Activated naive CD8-positive, alpha-beta T cell treated with anti-CD3 and anti-CD28 coated beads, Interleukin-2, amount 50 U/mL, for 24 hours (primary cell): ENCODE measurements at places on chromosomes 7 and 10.
A peak's percentile ranks its signal among the peaks of the same experiment; 100 is the strongest.

DNA sequence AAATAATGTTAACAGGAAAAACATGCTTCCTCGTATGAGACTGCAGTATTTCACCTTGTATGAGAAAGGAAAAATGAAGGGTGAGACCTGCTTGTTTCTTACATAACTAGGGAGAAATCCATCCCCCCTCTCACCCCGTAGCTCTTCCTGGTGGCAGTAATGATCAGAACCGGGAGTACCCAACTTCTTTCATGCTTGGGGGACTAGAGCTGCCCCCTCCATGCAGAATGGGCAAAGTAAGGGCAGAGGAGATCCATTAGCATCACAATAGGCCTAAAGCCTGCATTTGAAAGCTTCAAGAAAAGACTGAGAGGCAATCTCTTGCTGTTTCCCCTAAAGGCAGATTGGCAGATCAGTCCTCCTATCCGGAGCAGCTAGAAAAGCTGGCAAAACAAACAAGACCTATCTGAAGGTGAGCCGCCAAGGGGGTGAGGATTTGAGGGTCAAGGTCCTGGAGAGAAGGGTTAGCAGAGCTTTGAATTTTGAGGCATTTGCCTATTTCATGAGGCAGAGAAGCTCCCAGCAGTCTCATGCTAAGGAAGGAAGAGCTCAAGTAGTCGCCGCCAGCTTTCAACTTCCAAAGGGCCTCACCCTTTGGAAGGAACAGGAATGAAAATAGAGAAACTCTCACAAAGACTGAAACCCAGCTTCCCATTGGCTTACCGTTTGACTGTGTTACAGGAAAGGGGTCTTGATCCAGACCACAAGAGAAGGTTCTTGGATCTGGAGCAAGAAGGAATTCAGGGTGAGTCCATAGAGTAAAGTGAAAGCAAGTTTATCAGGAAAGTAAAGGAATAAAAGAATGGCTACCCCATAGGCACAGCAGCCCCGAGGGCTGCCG lies 36.2 kb downstream of the BAG3 start:
- peaks cover 17% of the 10 kb centered on the region for H3K4me1 ChIP-seq
- no peak overlapping the region for H3K27ac ChIP-seq
- H3K4me3 ChIP-seq, result no peak overlapping the region
- DNase-seq, result no peak

DNA sequence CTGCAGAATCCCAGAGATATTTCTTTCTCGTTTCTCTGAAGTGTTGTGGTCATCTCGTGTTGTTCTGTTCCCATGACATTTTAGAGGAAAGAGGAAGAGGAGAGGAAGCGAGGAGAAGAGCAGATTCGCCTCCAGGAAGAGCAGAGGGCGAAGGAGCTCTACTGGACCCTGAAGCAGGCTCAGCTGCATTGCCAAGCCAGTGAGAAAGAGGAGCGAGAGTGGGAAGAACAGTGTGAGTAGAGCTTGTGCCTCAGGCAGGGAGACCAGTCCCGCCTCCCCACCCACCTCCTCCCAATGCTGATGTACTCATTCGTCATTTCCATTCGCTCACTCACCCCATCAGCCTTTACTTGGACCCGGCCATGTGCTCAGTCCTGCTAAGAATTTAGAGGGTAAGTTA lies 50.8 kb downstream of the SH2D4B start:
- no peak for DNase-seq
- H3K4me3 ChIP-seq, result no peak overlapping the region
- H3K27ac ChIP-seq, result no peak overlapping the region
- H3K27me3 ChIP-seq, result no peaks in the 10 kb centered on the region
- no peaks in the 10 kb centered on the region for H3K4me1 ChIP-seq

GRCh38 chr10:63491588-63492316 lies 26.0 kb upstream of the JMJD1C start:
- no peak overlapping the region for H3K27ac ChIP-seq
- peaks cover 12% of the 10 kb centered on the region for H3K4me1 ChIP-seq
- H3K36me3 ChIP-seq, result peaks cover 6% of the 10 kb centered on the region

DNA sequence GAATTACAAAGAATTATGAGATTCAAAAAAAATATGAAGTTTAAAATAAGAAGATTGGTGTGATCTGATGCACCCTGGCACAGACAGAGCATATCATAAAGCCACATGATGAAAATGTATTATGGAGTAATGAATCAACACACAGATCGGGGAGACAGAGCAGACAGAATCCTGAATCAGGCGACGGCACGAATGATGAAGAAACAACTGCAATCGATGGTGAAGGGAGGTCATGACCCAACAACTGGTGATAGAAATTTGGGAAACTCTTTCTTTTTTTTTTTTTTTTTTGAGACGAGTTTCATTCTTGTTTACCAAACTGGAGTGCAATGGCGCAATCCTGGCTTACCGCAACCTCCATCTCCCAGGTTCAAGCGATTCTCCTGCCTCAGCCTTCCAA lies 1054.0 kb downstream of the TYW1 start:
- no peak overlapping the region for H3K27ac ChIP-seq
- no peaks in the 10 kb centered on the region for H3K27me3 ChIP-seq
- H3K4me1 ChIP-seq, result no peaks in the 10 kb centered on the region
- DNase-seq, result no peak

DNA sequence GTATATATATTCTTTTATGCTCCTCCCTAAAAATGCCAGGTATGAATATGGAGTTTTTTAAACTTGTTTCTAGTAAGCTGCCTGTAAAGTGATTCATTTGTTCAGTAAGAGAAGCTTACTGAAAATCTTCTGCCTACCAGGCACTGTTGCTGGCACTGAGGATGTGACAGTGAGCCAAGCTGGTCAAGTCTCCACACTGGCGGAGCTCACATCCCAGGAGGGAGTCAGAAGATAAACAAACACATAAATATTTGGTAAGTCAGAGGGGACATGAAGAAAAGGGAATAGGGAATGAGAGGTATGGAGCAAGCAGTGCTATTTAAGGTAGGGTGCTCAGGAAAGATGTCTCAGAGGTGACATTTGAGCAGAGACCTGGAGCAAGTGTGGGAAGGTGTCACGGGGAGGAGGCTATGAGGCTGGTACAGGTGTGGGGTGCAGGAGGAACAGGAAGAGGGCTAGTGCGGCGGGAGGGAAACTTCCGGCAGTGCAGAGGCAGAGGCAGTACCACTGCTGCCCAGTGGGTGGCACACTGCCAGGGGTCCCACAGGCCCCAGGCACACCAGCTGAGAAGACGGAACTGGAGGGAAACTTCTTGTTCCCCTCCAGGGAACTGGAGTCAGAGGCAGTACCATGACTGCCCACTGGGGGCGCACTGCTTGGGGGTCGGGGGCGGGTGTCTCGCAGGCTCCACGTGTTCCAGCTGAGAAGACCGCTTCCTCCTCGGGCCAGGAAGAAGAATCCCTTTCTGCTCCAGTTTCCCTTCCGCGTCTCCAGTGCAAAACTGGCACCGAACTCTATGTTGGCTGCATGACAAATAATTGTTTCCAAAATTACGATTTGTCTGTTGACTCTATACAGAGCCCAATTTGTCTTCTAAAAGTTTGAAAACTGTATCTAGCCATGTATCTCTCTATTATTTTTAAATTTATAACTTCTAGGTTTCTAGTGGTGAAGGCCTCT lies 161.0 kb downstream of the TEX36 start:
- H3K4me3 ChIP-seq, result no peak overlapping the region
- H3K36me3 ChIP-seq, result no peaks in the 10 kb centered on the region
- H3K4me1 ChIP-seq, result no peaks in the 10 kb centered on the region
- H3K27me3 ChIP-seq, result peaks cover 4% of the 10 kb centered on the region
- DNase-seq, result peak; percentile 34
- no peak overlapping the region for H3K27ac ChIP-seq

DNA sequence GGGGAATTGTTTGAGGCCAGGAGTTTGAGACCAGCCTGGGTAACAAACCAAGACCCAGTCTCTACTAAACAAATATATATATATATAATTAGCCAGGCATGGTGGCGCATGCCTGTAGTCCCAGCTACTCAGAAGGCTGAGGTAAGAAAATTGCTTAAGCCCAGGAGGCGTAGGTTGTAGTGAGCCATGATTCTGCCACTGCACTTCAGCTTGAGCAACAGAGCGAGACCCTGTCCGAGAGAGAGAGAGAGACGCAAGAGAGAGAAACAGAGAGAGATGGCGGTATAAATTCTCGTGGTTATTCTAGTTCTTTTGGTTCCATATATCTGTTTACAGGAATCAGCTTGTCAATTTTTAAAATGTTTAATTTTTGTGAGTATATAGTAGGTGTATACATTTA lies 94.0 kb downstream of the TBXAS1 start:
- H3K36me3 ChIP-seq, result no peaks in the 10 kb centered on the region
- no peak for DNase-seq
- H3K4me3 ChIP-seq, result no peak overlapping the region
- peaks cover 6% of the 10 kb centered on the region for H3K27me3 ChIP-seq
- no peak overlapping the region for H3K27ac ChIP-seq
- H3K4me1 ChIP-seq, result peaks cover 5% of the 10 kb centered on the region

GRCh38 chr10:120423431-120424197 lies 33.4 kb upstream of the PLPP4 start:
- no peak overlapping the region for H3K27ac ChIP-seq
- H3K4me3 ChIP-seq, result no peak overlapping the region
- DNase-seq, result peak; percentile 30
- H3K27me3 ChIP-seq, result no peaks in the 10 kb centered on the region
- H3K36me3 ChIP-seq, result no peaks in the 10 kb centered on the region
- H3K4me1 ChIP-seq, result no peaks in the 10 kb centered on the region

DNA sequence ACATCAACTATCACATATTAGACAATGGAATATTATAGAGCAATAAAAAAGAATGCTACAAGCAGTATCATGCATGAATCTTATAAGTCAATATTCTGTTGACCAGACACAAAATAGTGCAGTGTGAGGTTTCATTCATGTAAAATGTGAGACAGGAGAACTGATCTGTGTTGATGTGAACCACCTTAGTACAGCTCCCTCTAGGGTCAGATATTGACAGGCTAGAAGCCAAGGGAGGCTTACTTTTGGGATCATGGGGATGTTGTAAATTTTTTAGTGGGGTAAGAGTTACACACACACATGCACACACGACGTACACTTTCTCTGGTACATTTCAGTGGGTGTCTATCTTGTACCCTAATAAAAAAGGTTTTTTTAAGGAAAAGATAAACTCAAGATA lies 231.6 kb upstream of the FOXK1 start:
- no peak overlapping the region for H3K4me3 ChIP-seq
- DNase-seq, result no peak
- H3K36me3 ChIP-seq, result no peaks in the 10 kb centered on the region

DNA sequence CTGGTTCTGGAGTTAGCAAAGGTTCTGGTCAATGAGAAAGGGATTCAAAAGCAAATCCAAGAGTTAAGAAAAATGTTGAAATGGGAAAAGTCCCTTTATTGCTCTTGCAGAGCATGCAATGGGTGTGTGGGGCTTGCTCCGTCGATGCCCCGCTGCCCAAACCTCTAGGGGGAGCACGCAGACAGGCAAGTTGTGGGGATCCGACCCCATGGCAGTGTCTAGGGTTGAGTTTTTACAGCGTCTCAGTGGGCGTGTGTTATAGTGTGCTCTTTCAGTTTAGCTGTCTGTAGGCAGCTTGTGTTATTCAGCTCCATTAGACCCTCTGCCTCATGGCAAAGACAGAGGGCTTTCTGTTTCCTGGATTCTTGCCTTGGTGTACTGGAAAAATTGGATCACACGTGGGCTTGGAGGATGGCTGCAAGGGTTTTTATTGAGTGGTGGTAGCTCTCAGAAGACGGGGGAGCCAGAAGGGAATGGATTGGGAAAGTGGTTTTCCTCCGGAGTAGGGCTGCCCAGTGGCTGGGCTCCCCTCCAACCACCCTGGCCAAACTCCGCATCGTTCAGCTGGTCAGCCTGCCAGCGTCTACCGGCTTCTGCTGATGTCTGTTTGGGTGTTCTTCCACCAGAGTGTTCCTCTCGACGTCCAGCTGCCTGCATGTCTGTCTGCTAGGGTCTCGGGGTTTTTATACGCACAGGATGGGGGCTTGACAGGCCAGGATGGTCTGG lies 102.3 kb upstream of the PLXDC2 start:
- no peaks in the 10 kb centered on the region for H3K4me1 ChIP-seq
- no peak overlapping the region for H3K4me3 ChIP-seq
- no peak overlapping the region for H3K27ac ChIP-seq
- no peaks in the 10 kb centered on the region for H3K27me3 ChIP-seq
- no peak for DNase-seq
- no peaks in the 10 kb centered on the region for H3K36me3 ChIP-seq

DNA sequence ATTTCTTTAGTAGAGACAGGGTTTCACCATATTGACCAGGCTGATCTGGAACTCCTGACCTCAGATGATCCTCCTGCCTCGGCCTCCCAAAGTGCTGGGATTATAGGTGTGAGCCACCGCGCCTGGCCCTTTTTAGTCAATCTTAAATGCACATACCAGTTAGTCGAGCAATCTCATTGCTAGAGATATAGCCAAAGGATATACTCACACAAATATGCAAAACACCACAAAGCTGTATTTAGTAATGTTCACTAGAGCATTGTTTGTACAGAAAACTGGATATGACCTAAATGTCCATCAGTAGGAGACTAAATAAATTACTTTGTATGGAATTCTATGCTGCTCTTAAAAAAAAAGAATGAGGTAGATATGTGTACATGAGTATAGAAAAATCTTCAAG lies 24.5 kb upstream of the IL6 start:
- peaks cover 2% of the 10 kb centered on the region for H3K27me3 ChIP-seq
- no peaks in the 10 kb centered on the region for H3K36me3 ChIP-seq
- H3K27ac ChIP-seq, result no peak overlapping the region
- H3K4me3 ChIP-seq, result no peak overlapping the region
- H3K4me1 ChIP-seq, result peaks cover 28% of the 10 kb centered on the region
- no peak for DNase-seq

DNA sequence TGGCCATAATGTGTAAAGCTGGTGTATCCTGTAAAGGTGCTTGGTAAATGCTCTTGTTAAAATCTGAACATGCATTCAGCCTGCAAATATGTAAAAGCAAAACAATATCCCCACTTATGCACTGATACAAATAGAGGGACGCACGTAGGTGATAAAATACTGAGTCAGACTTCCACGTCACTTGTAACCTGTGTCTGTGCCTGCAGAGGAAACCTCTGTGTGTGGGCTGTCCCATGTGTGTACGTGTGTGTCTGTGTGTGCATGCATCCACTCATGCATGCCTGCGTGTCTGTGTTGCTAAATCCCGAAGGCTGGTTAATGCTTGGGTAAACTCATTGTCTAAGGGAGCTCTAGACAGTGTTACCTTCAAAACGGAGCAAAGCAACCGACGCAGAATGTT lies 68.9 kb downstream of the KLF6 start:
- H3K36me3 ChIP-seq, result no peaks in the 10 kb centered on the region
- peaks cover 3% of the 10 kb centered on the region for H3K27me3 ChIP-seq
- H3K4me3 ChIP-seq, result no peak overlapping the region
- DNase-seq, result no peak
- H3K4me1 ChIP-seq, result peaks cover 6% of the 10 kb centered on the region

GRCh38 chr7:150806454-150806853 lies 5.9 kb downstream of the TMEM176A start:
- peaks cover 42% of the 10 kb centered on the region for H3K27me3 ChIP-seq
- DNase-seq, result no peak
- H3K27ac ChIP-seq, result no peak overlapping the region
- no peaks in the 10 kb centered on the region for H3K36me3 ChIP-seq
